ENCODE measurements at places on chromosomes 11 and 22.
A peak's percentile ranks its signal among the peaks of the same experiment; 100 is the strongest.

- no peak for DNase-seq
These were observed 73.2 kb downstream of the RAB38 start for GRCh38 chr11:88101881-88102597.

DNA sequence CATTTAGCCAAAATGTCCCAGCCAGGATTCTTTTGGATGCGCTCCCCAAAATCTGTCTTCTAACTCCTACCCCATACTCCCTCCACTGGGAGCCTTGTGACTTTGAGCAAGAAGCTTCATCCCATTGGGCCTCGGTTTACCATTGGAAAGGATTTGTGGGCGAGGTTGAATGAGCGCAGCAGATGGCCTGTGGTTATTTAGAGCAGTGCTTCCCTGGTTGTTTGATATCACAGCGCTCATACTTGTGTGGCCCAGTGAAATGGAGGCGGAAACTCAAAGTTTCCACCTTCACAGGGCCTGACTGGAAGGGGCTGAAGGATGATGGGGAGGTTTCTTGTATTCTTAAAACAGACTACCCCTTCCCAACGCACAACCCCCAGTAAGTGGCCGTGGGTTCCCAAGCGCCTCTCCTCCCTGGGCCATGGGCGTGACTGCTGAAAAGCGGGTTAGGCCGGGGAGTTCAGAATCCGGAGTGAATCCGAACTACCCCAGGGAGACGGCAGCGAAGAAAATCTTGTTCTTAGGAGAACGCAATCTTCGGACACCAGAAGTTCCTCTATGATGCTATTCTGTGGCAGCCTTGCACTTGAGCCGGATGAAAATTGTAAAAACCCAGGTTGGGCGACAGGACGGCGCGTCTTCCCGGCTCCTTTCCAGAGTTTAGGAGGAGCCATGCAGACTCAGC is 1.2 kb upstream of the ATF4 start:
- no peak for DNase-seq

GRCh38 chr11:96960476-96960875 is 570.7 kb downstream of the JRKL start:
- DNase-seq, result no peak

DNA sequence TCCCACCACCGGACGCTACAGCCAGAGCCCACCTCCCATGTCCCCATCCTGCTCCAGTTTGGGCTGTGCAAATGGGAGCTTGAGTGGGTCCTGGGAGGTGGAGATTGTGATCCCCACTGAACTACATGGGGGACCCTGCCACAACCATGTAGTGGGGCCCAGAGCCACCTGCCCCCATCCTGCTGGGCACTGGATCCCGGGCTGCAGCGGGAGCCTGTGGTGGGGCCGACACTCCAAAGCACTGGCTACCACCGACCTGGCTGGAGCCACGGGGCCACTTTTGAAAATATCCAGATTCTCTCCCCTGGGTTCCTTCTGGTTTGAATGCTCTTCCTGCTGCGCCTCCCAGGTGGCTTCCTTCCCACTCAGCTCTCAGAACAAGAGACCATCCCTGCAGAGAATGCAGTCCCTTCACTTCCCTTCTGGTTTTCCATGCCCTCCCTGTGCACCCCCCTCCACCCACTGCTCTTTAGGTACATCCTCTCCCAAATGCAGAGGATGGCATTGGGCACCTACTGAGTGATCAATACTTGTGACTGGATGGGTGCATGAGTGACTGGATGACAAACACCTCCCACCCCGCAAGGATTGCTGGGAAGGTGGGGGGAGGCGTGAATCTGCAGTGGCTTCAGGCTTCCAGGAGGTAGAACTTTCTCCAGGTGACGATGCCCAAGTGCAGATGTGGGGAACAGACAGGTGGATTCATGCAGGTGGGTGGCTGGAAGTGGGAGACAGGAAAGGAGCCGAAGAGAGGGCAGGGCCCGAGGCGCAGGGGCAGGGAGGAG is 846 bp upstream of the UNC93B1 start:
- DNase-seq, result no peak

DNA sequence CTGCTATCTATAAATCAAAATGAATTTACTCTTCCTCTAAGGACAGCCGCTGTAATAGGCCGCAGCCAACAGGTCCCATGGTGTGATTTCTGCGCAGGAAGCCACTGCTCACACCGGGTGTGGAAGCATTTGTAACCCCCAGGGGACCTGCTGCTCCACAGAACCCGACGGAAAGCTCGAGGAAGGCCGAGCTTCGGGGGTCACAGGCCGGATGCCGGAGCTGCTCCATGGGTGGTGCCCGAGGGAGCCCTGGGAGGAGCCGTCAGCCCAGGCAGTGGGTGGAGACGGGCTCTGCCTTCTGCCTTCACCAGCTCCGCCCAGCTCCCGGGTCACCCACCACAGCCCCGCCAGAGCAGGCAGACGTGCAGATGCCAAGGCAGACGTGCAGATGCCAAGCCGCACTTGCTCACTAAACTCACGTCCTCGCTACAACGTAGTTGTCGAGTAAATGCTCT is 63.5 kb downstream of the BRD1 start:
- no peak for DNase-seq

DNA sequence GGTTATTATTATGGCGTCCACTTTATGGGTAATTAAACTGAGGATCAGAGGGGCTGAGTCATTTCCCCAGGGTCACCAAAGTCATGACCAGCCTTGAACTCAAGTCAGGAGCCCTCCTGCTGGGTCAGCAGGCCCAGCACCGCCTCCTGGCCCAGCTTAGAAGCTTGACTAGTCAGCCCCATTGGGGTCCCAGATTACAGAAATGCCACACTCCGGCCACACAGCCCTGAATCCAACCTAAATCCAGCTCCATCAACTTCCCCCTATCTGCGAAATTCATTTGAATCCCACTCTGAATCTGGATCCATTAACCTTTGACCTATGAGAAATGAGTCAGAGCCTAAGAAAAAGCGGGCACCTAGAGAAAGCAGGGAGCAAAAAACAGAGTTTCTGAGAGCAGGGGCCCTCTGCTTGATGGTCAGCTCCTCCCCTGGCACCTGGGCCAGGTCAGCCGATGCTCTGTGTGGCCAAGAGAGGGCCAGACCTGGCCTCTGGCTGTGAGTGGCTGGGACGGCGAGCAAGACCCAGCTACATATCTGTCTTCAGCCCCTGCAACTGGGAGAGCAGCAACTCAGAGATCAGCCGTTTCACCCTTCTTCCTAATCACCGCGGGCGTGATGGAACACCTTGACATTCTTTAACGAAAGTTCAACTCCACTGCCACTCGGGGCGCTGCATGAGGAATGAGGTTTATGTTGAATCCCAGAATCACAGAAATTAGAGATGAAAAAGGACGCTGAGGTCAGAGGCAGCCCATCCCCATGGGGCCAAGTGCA is 196.1 kb downstream of the TRIM29 start:
- no peak for DNase-seq

- peak; percentile 30 for DNase-seq
These were observed 3.2 kb upstream of the EMID1 start for GRCh38 chr22:29202212-29203192.

GRCh38 chr22:42376711-42377554 is 55.3 kb downstream of the NFAM1 start:
- no peak for DNase-seq

GRCh38 chr11:86014221-86014620 is 54.7 kb downstream of the PICALM start:
- no peak for DNase-seq

DNA sequence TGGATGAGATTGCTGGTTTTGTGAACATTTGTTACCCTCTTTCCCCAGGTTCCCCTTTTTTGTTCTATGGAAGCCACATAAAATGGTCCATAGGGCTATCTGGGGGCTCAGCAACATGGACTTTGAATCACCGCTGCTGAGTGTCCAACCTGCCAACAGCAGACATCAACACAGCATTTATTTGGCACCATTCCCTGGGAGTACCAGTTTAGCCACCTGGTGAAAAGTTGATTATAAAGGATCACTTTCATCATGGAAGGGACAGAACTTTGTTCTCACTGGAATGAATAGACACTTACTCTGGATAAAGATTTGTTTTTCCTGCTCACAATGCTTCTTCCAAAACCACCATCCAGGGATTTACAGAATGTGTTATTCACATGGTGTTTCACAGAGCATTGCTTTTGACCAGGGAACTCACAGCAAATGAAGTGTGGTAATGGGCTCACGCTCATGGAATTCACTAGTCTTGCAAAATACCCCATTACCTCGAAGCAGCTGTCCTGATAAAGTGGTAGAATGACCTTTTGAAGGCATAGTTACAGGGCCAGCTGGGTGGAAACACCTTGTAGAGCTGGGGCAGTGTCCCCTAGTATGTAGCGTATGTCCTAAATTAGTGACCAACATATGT is 43.9 kb downstream of the ADM start:
- DNase-seq, result no peak

DNA sequence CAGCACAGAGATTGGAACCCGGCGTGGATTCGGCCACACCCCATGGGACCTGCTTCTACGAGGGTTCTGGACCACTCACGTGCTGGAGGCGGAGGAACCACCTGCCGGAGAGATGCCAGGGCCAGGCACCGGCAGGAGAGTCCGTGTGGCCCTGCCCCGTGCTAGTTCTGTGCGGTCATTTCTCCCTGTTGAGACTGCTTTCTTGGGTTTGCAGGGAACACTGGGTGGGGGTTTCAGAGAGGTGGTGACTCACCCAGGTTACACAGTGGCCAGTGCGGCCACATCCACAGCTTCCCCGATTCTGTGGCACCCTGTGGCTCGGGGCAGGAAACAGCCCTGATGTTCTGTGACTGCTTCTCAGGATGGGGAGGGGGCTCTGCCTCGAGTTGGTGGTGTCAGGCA is 3.6 kb upstream of the PHLDA2 start:
- no peak for DNase-seq

DNA sequence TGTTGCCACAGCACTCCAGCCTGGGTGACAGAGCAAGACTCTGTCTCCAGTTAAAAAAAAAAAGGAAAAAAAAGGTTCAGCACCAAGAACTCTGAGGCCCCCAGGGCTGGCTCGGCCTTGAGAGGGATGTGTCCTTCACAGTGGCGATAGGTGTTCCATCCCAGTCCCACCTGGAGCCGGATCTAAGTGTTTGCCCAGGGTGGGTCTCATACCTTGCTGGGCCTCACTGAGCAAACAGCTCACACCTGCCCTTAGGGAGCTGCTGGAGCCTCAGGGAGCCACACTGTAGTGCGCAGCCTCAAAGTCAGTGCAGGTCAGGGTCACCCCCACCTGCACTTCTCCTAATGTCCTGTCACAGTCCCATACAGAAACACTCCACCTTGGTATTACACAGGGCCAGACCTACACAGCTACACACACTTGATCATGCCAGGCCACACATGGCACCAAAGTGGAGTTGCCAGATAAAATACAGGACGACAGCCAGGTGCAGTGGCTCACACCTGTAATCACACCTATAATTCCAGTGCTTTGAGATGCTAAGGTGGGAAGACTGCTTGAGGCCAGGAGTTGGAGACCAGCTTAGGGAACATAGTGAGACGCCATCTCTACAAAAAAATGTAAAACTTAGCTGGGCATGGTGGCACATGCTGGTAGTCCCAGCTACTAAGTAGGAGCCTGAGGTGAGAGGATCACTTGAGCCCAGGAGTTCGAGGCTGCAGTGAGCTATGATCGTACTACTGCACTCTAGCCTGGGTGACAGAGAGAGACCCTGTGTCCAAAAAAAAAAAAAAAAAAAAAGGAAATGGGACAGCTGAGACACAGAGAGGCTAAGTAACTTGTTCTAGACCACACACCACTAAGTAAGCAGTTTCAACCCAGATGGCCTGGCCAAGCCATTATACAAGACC is 7.3 kb downstream of the STARD10 start:
- no peak for DNase-seq

- DNase-seq, result no peak
These were observed 245.1 kb upstream of the ARHGAP42 start for GRCh38 chr11:100442017-100442416.

DNA sequence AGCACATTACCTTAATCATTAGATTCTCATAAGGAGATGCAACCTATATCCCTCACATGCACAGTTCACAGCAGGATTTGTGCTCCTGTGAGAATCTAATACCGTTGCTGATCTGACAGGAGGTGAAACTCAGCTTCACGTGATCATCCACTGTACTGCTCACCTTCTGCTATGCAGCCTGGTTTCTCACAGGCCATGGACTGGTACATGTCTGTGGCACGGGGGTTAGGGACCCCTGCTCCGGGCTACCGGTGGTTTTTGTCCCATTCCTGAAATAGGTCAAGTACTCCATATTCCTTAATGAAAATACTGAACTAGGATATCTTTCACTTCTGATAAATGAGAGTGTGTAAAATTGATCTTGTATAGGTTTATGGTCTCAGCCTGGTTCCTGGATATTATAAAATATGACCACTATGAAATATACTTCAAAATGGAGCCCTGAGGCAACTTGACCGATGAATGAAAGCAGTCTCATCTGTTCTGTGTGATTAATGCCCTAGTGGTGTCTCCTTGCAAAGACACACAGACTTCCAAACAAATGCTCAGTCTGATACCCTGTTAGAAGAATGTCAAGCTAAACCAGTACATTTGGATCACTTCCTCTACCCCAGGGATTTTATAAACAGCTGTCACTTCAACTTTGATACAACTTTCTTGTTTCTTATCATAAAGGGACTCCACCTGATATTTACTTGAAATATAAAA is 492.9 kb upstream of the ANO3 start:
- no peak for DNase-seq

DNA sequence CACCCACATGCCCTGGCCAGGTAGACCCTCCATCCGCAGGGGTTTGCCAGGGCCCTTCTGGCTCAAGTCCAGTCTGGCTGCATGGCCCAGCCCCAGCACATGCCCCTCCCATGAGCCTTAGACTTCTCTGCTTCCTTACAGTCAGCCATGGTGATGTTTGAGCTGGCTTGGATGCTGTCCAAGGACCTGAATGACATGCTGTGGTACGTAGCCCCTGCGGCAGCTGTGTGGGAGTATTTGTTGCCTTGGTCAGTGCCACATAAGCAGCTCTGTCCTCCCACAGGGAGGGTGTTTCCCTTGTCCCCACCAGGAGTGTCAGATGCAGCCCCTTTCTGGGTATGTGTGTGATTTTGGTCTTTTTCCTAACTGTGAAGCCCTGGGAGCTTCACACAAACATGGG is 17.5 kb downstream of the CDC45 start:
- no peak for DNase-seq

GRCh38 chr11:96254087-96254486 is 88.9 kb downstream of the MAML2 start:
- DNase-seq, result no peak
